ENCODE measurements at places on chromosomes 12 and 14. TPM values are rescaled to one million over a fixed set of nuclear protein-coding genes. Genes with fewer than 3 reads are reported as not detected.

DNA sequence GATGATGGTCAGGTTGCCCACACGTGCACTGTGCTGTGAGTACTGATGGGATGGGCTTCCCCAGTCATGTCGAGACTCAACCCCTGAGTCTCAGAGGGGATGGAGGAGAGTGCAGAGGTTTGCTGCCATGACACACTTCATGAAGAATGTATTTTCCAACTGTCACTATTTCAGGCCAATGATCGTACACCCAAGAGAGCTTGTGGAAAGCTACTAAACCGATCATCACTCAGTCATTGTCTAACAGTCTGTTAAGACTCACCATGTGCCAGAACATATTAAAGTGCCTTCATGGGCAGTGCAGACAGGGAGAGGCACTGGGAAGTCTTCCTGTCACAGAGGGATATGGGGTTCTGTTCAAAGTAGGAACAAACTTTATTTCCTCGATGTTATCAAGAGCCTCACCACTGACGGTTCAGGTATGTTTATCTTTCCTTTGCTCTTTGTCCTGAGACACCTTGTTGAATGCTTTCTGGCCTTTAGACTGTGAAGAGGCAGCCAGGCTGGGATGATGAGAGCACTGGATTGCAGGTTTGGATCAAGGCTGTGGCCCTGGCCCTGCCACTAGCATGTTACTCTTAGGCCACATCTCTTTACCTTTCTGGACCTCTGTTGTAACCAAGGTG lies 41.6 kb upstream of the NTF3 start:
- DNase-seq = no peak

- DNase-seq = no peak
Measured at GRCh38 chr12:2068653-2069052, 15.9 kb downstream of the CACNA1C start.

TMCC3 gene
- 51.6 TPM for total RNA-seq

- no peak for DNase-seq
Measured at GRCh38 chr12:24707334-24707733, 241.6 kb downstream of the BCAT1 start.

- no peak for DNase-seq
Measured at GRCh38 chr12:42583016-42583415, 6.5 kb downstream of the PRICKLE1 start.

GRCh38 chr12:105524961-105525360 lies 194.5 kb downstream of the C12orf75 start:
- DNase-seq = no peak

TAS2R8 gene
- total RNA-seq = not detected

DNA sequence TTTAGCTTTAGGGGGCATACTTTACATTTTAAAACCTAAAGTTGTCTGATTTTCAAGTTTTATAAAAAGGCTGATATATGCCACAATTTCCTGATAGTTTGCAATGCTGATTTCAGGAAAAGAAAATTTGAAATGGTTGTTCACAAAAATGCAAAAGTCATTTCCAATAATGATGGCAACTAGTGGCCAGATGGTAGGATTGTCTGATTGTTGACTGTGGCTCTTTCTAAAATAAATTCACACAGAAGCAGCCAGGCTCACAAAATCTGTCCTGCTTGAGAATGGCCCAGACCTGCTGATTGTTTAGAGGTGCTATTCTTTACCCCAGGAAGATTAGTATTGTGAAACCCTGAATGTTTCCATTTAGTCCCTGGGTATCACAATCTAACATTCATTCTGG lies 220.3 kb downstream of the NELL2 start:
- DNase-seq = no peak

DNA sequence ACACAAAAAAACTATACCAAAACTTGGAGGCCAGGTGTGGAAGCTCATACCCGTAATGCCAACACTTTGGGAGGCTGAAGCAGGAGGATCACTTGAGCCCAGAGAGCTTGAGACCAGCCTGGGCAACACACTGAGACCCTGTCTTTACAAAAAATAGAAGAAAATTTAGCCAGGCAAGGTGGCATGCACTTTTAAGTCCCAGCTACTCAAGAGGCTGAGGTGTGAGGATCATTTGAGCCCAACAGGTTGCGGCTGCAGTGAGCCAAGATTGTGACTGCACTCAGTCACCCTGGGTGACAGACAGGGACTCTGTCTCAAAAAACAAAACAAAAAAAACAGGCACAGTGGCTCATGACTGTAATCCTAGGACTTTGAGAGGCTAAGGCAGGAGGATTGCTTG lies 75.4 kb downstream of the RNF34 start:
- no peak for DNase-seq

C12orf50 gene
- total RNA-seq = not detected

GOLGA5 gene
- 34.8 TPM for total RNA-seq

GRCh38 chr12:19171731-19172130 lies 42.2 kb downstream of the PLEKHA5 start:
- DNase-seq = no peak

KNTC1 gene
- total RNA-seq = 1.3 TPM

- no peak for DNase-seq
Measured at GRCh38 chr12:121783766-121784165, 9.7 kb downstream of the RHOF start.

DNA sequence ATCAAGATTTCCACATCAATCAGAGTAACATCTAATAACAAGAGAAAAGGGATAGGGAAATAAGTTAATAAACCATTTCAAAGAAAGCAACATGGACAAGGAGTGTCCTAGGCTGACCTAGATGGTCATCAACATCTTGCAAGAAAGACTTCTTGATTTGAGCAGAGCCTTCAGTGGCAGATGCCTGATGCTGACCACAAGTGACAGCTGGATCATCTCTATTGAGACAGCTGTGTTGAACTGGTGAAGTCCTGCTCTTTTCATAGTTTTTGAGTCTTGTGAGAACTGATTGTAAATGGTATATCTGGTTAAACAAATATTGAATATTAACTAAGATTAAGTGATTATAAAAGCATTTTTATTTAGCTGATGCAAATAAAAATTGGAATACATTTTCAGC lies 1083.6 kb upstream of the LRFN5 start:
- DNase-seq = no peak

GRCh38 chr12:47851303-47851952 lies 31.7 kb upstream of the HDAC7 start:
- DNase-seq = no peak

- no peak for DNase-seq
Measured at GRCh38 chr14:93648440-93649168, 139.7 kb downstream of the PRIMA1 start.

All from gastrocnemius medialis (tissue), 4 donors.